H1 (cell line): ENCODE measurements at places on chromosomes 2 and 18. TPM values are rescaled to one million over a fixed set of nuclear protein-coding genes. Genes with fewer than 3 reads are reported as not detected.
A peak's percentile ranks its signal among the peaks of the same experiment; 100 is the strongest.

ERMN gene
- not detected in 2 replicates for total RNA-seq

RBFA gene
- 27.6 and 29.5 TPM in 2 replicates for total RNA-seq

VSNL1 gene
- total RNA-seq = 108 and 113 TPM in 2 replicates

UGT1A6 gene
- total RNA-seq = not detected in 2 replicates

SYT4 gene
- 9.7 and 10.2 TPM in 2 replicates for total RNA-seq

VWC2L gene
- not detected in 2 replicates for total RNA-seq

EGR4 gene
- total RNA-seq = 0.20 TPM in 1 of 2 replicates, not detected in the other

IL36G gene
- total RNA-seq = not detected in 2 replicates

ABHD1 gene
- 0.20 and 0.50 TPM in 2 replicates for total RNA-seq

CABLES1 gene
- 26.4 and 28.0 TPM in 2 replicates for total RNA-seq

LOXL3 gene
- total RNA-seq = 19.5 and 22.4 TPM in 2 replicates

- no peak for DNase-seq
- H3K27me3 ChIP-seq = no peaks in the 10 kb centered on the region
- no peak overlapping the region for H3K4me3 ChIP-seq
- no peaks in the 10 kb centered on the region for H3K4me1 ChIP-seq
- no peak overlapping the region for H3K27ac ChIP-seq
Measured at GRCh38 chr2:241871538-241872312, 2.2 kb downstream of the RTP5 start.

DNA sequence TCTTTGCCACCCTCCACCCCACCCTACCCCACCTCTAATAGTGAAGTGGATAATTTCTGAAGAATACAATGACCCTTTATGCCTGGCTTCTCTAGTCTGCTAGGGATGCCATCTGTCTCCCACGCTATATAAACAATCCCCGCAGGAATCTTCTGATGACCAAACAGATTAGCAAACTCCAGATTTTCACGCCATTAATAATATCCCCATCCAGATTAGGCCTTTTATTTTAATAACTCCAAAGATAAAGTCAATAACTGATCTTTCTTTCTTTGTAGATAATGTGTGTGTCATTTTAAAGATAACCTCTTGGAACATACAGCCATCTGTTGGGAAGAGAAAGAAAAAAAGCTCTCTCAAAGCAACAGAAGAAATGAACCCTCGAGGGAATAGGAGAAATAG, 47.9 kb upstream of the CCDC150 start:
- no peaks in the 10 kb centered on the region for H3K36me3 ChIP-seq
- H3K27me3 ChIP-seq = peaks cover 25% of the 10 kb centered on the region
- H3K4me3 ChIP-seq = no peak overlapping the region
- 0 out of 2 replicates have a peak, but pooled peaks cover 3% of the 10 kb centered on the region for H3K4me1 ChIP-seq

DNA sequence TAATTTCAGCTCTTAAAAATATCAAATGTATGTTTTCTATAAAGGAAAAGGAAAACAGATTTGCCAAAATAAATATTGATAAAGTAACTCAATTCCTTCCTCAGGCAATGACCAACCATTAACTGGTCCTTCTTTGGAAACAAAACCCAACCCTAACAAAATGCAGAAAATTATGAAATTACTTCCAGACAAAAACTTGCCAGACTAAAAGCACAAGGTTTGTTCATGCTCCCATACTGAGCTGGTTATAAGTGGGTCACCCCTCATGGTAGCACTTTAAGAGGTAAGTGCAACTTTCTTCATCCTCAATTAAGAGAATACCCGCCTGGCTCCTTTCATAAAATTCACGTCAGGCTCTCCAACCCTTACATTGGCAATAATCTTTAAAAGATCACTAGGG, 31.1 kb upstream of the TTC32 start:
- no peaks in the 10 kb centered on the region for H3K27me3 ChIP-seq
- no peak overlapping the region for H3K4me3 ChIP-seq
- H3K36me3 ChIP-seq = peaks cover 52% of the 10 kb centered on the region
- no peak for DNase-seq

DNA sequence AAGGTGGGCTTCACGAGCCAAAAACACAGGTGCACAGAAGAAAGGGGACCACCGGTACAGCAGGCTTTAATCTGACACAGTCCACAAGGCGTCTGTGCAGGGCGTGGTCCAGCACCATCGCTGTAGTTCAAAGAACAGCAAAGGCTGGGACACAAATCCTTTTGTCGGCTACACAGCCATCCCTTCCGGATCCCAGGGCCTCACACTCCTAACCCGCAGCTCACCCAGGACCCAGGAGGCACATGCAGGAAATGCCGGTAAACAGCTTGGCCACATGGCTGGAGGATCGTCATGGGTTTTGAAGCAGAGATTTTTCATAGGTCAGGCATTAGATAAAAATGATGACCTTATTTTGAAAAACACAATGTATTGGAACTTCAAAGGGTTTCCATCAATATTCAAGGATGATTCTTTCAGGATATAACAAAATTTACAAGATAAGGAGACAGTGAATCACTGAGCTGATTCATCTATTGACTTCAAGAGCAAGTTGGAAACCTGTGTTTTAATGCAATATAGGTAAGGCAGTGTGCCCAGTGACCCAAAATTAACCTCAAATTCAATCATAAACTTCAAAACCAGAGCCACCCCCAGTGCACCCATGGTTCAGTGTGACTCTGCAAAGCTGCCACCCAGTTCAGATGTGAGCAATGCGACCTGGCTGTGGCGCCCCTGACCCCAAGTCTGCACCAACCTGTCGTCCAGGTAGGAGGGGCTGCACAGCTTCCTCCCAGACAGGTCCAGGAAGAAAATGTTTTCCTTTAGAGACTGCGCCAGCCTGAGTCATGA, 74.4 kb downstream of the TMEM18 start:
- no peaks in the 10 kb centered on the region for H3K4me1 ChIP-seq
- DNase-seq = no peak
- H3K36me3 ChIP-seq = no peaks in the 10 kb centered on the region; the same call in 1 of the 2 replicates
- no peak overlapping the region for H3K27ac ChIP-seq

- H3K4me3 ChIP-seq = no peak overlapping the region
- no peak for DNase-seq
- no peak overlapping the region for H3K27ac ChIP-seq
- no peaks in the 10 kb centered on the region for H3K36me3 ChIP-seq
- H3K4me1 ChIP-seq = no peaks in the 10 kb centered on the region
- H3K27me3 ChIP-seq = no peaks in the 10 kb centered on the region
Measured at GRCh38 chr2:188142636-188143295, 148.9 kb upstream of the GULP1 start.

DNA sequence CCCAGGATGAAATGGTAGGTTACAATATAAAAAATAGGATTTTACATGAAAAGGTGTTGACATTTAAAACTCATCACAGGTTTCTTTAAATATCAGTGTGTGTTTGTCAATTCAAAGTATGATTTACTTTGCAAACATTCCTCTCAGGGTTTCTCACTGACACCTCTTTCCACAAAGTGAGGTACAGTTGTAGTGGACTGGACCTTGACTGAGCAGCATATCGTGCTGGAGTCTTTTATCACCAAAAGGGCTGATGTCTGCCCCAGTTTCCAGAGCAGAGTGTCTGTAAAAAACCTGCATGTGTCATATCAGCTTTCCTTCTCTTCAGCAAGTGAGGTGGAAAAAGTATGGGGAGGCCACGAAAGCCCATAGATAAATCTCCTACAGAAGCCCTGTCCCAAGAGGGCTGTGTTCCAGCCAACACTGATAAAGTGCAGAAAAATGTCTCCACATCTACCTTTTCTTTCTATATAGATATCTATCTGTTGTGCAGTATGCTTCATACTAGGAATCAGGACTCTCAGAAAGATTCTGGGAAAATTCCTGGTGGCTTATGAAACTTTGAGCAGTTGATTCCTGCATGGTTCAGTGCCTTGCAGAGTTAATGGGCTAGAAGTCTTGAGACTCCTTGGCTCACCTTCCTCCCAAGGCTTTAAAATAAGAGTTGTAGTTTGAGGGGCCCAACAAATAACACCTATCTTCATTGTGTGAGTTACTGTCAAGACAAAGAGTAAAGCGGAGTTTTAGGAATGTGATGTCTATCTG, 6.9 kb downstream of the ACYP2 start:
- DNase-seq = no peak
- no peaks in the 10 kb centered on the region for H3K27me3 ChIP-seq
- H3K4me3 ChIP-seq = no peak overlapping the region
- H3K27ac ChIP-seq = no peak overlapping the region
- H3K4me1 ChIP-seq = no peaks in the 10 kb centered on the region

DNA sequence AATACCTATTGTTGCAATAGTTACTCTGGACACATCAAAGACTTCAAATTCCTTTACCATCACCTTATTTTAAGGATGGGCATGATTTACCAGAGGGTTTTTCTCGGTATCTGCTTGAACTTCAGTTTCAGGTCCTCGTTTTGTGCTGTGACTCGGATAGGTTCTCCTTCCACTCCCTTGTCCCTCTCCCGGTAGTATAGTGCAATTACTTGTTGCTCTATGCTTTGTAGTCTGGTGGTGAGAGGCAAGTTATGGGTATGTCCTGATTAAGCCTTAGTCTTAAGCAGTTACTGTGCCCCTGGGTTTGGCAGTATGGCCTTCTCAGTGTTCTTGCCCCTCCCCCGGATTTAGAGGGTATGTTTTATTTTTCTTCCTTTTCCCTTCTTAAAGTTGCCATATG, 96.6 kb downstream of the RHBDD1 start:
- H3K4me1 ChIP-seq = no peaks in the 10 kb centered on the region
- no peak overlapping the region for H3K4me3 ChIP-seq
- no peaks in the 10 kb centered on the region for H3K36me3 ChIP-seq
- no peak overlapping the region for H3K27ac ChIP-seq

GRCh38 chr2:174666845-174667244, 69.2 kb upstream of the WIPF1 start:
- H3K4me1 ChIP-seq = no peaks in the 10 kb centered on the region; the same call in 1 of the 2 replicates
- H3K4me3 ChIP-seq = no peak overlapping the region
- H3K36me3 ChIP-seq = no peaks in the 10 kb centered on the region
- no peak for DNase-seq

DNA sequence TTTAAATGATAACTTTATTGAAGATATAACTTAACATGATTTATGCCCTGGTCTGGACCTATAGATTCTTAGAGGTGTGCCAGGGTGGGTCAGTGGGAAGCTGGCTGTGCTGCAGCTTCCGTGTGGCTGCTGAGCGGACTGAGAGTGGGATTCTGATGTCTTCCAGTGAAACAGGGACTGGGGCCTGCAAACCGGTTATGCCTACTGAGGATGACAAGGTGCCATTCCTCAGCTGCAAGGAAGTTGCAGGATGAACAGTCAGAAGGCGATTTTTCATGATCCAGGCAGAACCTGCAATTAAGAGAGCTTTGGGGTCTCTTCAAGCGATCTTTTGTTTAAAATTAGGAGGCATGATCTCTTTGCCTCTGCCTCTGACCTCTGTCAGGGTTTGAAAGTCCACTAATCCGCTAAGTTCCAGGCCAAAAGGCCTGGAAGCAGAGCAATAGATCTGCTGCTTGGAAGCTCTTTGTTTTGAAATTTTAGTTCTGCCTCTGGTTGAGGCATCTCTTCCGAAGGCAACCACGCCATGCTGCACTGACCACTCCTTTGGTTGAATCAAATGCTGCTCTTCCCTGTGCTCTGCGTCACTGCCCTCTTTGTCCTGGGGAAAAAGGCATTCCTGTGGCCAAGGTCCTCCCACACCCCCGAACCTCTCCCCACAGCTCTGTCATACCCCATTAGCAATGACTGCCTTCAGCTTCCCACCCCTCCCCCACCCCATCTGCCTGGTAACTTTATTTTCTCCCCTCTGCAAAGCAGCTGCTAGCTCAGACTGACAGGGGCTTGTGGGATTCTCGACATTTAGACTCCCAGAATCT, 2.0 kb downstream of the TMEM169 start:
- H3K4me1 ChIP-seq = peaks cover 3% of the 10 kb centered on the region
- no peaks in the 10 kb centered on the region for H3K36me3 ChIP-seq
- peak overlapping the region; percentile 48; the same call in 1 of the 2 replicates for H3K27ac ChIP-seq

GRCh38 chr2:187906021-187906420, 351.8 kb upstream of the TFPI start:
- no peaks in the 10 kb centered on the region for H3K27me3 ChIP-seq
- no peak overlapping the region for H3K27ac ChIP-seq
- H3K4me1 ChIP-seq = no peaks in the 10 kb centered on the region
- no peak overlapping the region for H3K4me3 ChIP-seq
- no peak for DNase-seq

GRCh38 chr18:80104364-80104779, 4.7 kb upstream of the ADNP2 start:
- H3K36me3 ChIP-seq = no peaks in the 10 kb centered on the region
- peaks cover 21% of the 10 kb centered on the region for H3K4me1 ChIP-seq
- H3K27me3 ChIP-seq = no peaks in the 10 kb centered on the region
- peak overlapping the region; percentile 32; the same call in 1 of the 2 replicates for H3K27ac ChIP-seq
- H3K4me3 ChIP-seq = no peak overlapping the region; the same call in 1 of the 2 replicates

GRCh38 chr2:205806143-205806905, 124.0 kb downstream of the NRP2 start:
- no peaks in the 10 kb centered on the region for H3K36me3 ChIP-seq
- no peak overlapping the region for H3K27ac ChIP-seq
- H3K27me3 ChIP-seq = no peaks in the 10 kb centered on the region
- H3K4me1 ChIP-seq = no peaks in the 10 kb centered on the region
- DNase-seq = no peak

DNA sequence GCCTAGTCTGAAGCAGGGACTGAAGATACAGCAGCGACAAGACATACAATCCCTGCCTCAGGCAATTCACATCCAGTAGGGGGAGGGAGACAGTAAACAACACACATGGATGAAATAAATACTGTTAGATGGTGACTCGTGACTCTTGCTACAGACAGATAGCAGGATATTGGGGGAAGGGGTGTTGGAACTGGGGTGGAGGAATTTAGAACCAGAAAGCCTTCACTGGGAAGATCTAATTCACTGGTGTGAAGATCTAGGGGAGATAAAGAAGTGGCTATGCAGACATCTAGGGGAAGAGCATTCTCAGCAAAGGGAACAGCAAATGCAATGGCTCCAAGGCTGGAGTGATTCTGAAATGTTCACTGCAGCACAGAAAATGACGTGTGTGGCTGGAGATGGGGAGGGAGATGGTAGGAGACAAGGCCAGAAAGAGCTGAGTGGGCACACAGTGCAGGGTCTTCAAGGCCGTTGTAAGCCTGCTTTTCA, 52.6 kb upstream of the TMEM163 start:
- no peak overlapping the region for H3K4me3 ChIP-seq
- H3K27me3 ChIP-seq = no peaks in the 10 kb centered on the region
- no peak overlapping the region for H3K27ac ChIP-seq
- no peak for DNase-seq
- peaks cover 6% of the 10 kb centered on the region for H3K4me1 ChIP-seq

- peaks cover 8% of the 10 kb centered on the region for H3K4me1 ChIP-seq
- no peak for DNase-seq
- no peaks in the 10 kb centered on the region for H3K36me3 ChIP-seq
- no peak overlapping the region for H3K4me3 ChIP-seq
Measured at GRCh38 chr2:62452701-62453454, 53.1 kb downstream of the TMEM17 start.

GRCh38 chr2:221896505-221897151, 324.5 kb upstream of the EPHA4 start:
- peaks cover 5% of the 10 kb centered on the region; the same call in 1 of the 2 replicates for H3K4me1 ChIP-seq
- H3K27me3 ChIP-seq = no peaks in the 10 kb centered on the region
- DNase-seq = no peak
- H3K27ac ChIP-seq = no peak overlapping the region

- H3K4me1 ChIP-seq = peaks cover 3% of the 10 kb centered on the region
- no peak overlapping the region for H3K27ac ChIP-seq
- H3K4me3 ChIP-seq = no peak overlapping the region
- H3K27me3 ChIP-seq = no peaks in the 10 kb centered on the region
- DNase-seq = no peak
Measured at GRCh38 chr2:235384624-235385023, 109.2 kb upstream of the AGAP1 start.

GRCh38 chr2:153873052-153874048, 1.6 kb downstream of the GALNT13 start:
- peak overlapping the region; percentile 56 for H3K4me3 ChIP-seq
- H3K27me3 ChIP-seq = peaks cover 2% of the 10 kb centered on the region
- peak; percentile 67 for DNase-seq

GRCh38 chr2:169619946-169620345, 35.8 kb downstream of the PPIG start:
- H3K36me3 ChIP-seq = peaks cover 46% of the 10 kb centered on the region
- H3K27ac ChIP-seq = no peak overlapping the region
- H3K4me3 ChIP-seq = no peak overlapping the region
- DNase-seq = no peak
- no peaks in the 10 kb centered on the region for H3K4me1 ChIP-seq
